Activated CD4-positive, alpha-beta T cell treated with anti-CD3 and anti-CD28 coated beads for 48 hours (primary cell): ENCODE measurements at places on chromosomes 16 and 17.

GRCh38 chr16:46911038-46911437 lies 26.9 kb downstream of the GPT2 start:
- no peak for DNase-seq

- DNase-seq, result no peak
These were observed 121.3 kb downstream of the TRIM37 start for GRCh38 chr17:58985367-58985766.

- DNase-seq, result no peak
These were observed 28.9 kb downstream of the ZNF778 start for GRCh38 chr16:89246383-89246902.

DNA sequence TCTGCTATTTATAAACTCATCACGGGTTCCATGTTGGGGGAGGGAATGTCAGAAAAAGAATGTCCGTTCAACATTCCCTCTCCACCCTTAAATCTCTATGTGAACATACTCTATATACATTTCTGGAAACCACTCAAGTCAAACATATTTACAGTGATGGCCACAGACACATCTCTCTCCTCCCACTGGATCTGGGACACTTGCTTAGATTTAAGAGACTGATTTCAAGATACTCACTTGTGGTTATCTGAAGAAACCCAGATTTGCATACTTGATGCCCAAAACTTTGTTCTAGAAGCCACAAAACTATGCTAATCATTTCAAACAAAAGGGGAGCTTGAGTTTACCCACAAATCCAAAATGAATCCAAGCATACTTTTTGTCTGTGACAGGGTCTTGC lies 182.9 kb upstream of the SOX9 start:
- no peak for DNase-seq

DNA sequence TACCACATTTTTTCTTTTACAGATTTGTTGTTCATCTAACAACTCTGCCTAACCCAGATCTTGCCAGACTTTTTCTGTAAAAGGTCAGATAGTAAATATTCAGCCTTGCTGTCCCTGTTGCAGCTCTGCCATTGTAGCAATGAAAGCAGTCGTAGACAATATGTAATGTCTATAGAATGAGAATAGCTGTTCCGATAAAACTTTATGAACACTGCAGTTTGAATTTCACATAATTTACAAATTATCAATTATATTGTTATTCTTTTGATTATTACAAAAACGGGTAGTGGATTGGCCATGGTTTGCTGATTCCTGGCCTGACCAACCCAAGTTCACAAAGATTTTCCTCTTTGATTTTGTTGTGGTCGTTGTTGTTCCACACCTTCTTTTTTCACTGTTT lies 2.9 kb downstream of the LRRC37B start:
- no peak for DNase-seq

DNA sequence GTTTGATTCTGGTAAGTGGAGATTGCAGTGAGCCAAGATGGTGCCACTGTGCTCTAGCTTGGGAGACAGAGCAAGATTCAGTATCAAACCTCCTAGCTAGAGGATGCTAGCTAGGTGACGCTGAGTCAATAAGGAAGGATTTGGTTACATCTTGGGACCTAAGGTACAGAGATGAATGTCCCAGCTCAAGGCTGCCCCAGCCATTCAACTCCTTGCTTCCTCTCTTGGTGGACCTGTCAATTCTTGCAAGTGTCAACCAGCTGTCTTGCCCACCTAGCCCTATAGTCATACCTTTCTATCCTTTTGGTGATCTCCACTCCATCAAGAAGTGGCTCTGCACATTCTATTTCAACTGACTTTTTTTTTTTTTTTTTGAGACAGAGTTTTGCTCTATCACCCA lies 1.4 kb upstream of the MILR1 start:
- no peak for DNase-seq

DNA sequence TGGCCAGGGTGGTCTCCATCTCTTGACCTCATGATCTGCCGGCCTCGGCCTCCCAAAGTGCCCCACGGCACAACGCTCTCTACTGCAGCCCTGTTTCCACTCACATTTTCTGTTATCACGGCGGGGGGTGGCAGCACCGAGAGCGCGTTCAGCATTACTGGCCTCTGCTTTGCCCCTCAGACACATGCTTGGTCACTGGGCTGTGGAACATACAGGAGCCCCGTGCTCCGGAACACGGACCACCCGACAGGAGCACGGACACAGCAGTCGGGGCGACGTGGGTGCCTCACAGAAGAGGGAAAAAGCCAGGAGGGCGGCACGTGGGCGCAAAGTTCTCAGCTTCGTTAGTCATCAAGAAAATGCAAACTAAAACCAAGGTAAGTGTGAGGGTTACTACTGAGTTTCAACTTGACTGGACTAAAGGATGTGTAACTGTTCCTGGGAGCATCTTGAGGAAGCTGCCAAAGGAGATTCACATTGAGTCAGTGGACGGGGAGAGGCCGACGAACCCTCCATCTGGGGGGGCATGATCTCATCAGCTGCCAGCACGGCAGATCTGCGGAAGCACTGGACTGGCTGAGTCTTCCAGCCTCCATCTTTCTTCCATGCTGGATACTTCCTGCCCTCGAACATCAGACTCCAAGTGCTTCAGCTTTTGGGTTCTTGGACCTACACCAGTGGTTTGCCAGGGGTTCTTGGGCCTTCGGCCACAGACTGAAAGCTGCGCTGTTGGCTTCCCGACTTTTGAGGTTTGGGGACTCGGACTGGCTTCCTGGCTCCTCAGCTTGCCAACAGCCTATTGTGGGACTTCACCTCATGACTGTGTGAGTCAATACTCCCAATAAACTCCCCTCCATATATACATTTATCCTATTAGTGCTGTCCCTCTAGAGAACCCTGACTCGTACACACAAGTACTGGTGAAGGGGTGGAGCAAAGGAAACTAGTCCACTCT lies 106.8 kb downstream of the ZNF778 start:
- peak; percentile 82 for DNase-seq

DNA sequence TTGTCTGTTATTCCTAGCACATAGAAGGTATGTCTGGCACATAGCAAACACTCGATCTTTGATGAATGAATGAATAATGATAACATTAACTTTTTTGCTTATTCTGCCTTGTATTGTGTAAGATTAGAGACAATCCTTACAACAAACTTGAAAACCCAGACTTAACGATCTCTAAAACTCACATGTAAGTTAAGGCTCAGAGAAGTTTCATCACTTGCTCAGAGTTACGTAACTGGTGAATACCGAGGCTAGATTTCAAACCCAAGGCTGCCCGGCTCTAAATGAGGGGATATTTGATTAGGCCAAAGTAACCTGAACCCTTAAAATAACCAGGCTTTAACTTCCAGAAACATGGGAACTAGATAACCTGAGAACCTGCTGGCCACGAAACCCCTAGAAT lies 22.3 kb downstream of the CAPNS2 start:
- no peak for DNase-seq

DNA sequence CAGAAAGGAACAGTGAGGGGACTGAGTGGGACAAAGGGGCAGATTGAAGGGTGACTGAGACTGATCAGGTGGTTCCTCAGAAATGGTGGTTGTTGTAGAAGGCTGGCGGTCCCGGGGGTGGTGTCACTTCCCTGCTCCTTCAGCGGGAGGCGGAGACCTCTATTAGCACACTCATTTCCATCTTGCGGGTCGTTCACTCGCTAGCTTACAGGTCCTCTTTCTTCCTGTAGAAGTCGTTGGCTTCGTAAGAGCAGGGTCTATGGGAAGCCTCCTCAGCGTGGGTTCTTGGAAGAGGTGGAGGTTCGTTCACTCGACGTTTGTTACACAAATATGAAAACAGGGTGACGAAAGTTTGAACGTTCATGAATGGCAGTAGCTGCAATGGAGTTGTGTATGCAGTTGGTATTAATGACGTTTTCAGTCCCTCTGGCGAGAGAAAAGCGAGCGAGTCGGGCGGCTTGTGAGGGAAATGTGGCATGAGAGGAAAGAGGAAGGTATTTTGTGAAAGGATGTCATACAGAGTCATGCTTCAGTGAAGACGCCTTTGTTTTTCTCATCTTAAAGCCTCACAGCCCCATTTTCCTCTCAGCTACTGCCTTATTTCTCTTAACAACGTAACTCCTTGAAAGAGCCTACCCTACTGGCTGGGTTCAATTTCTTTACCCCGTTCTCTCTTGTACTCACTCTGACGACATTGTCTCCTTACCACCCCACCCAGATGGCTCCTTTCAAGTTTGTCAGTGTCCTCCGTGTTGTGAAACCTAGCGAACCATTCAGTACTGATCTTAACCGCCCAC lies 667 bp downstream of the EFCAB13 start:
- peak; percentile 64 for DNase-seq

DNA sequence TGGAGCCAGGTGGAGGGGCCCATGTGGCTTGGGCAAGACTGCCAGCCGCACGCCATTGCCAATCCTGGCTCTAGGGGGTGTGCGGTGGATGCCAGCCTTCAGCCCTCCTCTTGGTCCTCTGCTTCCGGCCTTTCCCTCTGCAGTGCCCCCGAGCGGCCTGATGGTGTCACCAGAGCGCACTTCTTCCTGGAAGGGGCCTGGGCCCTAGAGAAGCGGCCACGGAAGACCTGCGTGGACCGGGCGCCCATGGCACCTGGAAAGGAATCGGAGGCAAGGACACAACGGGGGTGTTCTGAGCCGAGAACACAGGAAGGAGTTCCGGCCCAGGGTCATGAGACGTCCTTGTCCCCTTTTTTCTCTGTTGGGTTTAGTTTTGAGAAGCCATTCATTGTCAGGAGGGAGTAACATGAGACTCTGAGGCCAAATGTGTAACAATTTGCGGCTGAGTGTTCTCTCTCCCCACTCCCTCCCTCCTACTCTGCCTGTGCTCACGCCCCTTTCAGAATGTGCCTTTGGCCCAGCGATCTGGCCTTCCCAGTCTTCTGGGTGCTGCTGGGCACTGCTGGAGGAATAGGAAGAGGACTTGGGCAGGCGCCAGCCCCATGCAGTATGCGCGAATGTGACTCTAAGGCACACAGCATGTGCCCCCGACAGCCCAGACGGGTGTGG lies 92.8 kb downstream of the IRX3 start:
- peak; percentile 66 for DNase-seq

- no peak for DNase-seq
These were observed 19.6 kb downstream of the ITGB3 start for GRCh38 chr17:47273245-47273644.

DNA sequence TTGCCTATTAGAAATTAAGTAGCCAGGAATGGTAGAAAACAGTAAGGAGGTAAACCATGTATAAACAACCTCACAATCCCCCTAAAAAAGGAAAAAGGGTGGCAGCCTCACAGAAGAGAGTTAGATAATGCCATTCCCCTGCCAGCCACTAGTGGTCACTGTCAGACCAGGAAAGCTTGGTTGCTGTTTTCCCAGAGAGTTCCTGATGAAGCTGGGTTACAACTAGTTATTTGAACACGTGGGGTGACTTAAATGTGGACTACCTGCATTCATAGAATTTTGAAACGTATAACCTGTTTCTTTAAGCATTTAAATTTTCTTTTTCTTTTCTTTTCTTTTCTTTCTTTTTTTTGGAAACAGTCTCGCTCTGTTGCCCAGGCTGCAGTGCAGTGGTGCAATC lies 5.8 kb downstream of the GPRC5C start:
- no peak for DNase-seq

DNA sequence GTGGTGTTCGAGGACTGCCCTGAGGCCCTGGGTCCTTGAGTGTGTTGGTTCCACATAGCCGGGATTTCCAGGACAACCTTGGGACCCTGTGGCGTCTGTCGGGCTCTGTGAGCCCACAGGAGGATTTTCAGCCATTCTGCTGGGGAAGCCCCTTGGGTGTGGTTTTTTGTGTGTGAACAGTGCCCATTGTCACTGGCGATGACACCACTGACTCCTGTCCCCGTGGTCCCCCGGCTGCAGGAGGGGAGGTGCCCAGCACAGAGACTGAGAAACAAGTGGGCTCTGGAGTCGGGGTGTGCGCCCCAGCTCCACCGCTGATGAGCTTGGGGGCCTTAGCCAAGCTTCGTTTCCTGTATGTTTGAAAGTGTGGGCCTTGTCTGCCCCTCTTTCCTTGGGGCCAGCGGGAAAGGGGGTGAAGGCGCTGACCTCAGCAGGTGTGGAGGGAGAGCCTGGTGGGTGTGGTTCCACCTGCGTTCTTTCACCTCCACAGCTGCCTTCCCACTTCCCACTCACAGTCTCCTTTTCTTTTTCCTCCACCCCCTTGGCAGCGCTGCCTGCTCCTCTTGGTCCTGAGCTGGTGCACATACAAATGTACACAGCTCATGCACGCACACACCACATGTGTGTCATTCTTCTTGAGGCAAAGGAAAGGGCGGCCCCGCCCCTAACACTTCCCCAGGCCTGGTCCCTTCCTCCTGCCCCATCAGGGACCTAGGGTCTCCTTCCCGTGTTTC lies 16.1 kb downstream of the MGRN1 start:
- DNase-seq, result no peak

- peak; percentile 72 for DNase-seq
These were observed 757 bp downstream of the FMNL1 start for GRCh38 chr17:45222289-45222995.

- no peak for DNase-seq
These were observed 274.2 kb upstream of the MYOCD start for GRCh38 chr17:12391468-12391867.

DNA sequence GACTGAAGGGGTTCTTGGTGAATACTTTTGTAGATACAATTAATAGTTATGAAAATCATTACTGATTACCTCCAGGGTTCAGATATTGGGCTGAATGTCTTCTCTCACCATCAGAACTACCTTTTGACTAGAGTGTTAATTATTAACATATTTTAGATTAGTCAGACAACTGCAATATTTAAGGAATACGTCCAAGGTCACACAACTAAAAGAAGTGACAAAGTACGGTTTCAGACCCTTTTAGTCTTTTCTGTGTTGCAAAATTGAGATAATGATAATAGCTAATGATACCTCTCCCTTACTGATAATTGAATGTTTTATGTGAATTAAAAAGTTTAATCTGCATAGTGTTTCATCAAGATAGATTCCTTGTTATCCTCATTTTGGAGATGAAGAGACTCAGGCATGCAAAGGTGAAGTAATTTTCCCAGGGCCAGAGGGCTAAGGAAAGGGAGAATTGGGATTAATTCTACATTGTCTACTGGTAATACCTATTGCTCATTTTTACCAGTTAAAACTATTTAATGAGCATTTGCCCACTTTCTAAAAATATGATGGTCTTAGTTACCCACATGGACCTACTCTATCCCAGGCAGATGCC lies 107.3 kb downstream of the WWOX start:
- DNase-seq, result no peak

- no peak for DNase-seq
These were observed 399.9 kb upstream of the CDH11 start for GRCh38 chr16:65521633-65522328.
